ENCODE measurements at places on chromosomes 3 and 15.

GRCh38 chr15:78097667-78098066 is 5.3 kb downstream of the SH2D7 start:
- DNase-seq = no peak

- peak; percentile 89 for DNase-seq
These were observed 3.6 kb downstream of the BCL6 start for GRCh38 chr3:187741403-187742350.

GRCh38 chr3:183260167-183260904 is 7.3 kb downstream of the B3GNT5 start:
- no peak for DNase-seq

DNA sequence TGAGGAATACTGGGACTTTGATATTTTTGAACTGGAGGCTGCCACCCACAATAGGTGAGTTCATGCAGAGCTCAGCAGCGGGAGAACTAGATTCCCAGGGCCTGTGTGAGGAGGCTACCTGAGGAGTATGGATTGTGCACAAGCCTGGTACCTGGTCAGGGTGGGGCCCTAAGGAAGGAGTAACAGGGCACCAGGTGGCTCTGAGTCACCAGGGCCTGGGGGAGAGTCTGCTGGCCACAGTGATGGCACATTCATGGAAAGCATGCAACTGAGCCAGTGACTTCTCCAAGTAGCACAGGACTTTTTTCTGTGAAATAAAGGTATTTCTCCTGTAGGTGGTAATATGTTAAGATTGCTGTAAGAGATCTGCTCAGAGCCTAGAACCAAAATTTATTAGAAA is 134.4 kb downstream of the PDE8A start:
- no peak for DNase-seq

- no peak for DNase-seq
These were observed 88.5 kb upstream of the MYZAP start for GRCh38 chr15:57503051-57503702.

- no peak for DNase-seq
These were observed 5.1 kb downstream of the RCN2 start for GRCh38 chr15:76936671-76937070.

- DNase-seq = no peak
These were observed 209.6 kb upstream of the PLSCR5 start for GRCh38 chr3:146814601-146815315.

DNA sequence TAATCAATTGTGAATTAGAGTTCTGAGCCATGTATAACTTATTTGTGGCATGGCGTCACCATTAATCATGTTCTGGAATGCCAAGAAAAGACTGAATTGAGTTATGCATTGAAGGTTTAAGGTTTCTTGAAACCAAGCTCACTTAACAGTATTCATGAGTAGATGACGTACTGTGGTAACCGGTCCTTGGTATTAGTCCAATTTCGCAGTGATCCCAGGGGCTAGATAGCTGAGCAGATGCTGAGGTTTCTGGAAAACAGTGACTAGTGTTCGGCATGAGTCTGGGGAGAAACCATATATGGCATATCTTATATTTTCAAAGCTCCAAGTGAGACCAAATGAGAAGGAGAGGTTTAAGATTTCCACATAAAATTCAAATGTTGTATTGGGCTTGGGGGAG is 218.3 kb upstream of the LYSMD4 start:
- DNase-seq = no peak

DNA sequence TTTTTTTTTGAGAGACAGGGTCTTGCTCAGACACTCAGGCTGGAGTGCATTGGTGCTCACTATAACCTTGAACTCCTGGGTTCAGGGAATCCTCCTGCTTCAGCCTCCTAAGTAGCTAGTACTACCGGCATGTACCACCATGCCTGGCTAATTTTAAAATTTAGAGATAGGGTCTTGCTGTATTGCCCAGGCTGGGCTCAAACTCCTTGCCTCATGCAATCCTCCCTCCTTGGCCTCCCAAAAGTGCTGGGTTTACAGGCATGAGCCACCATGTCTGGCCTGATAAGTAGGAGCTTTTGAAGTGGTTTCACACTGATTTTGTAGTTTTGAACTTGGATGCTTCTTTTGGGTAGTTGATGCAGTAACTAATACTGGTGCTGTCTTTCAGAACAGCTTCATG is 7.8 kb downstream of the MAP2K1 start:
- DNase-seq = no peak

DNA sequence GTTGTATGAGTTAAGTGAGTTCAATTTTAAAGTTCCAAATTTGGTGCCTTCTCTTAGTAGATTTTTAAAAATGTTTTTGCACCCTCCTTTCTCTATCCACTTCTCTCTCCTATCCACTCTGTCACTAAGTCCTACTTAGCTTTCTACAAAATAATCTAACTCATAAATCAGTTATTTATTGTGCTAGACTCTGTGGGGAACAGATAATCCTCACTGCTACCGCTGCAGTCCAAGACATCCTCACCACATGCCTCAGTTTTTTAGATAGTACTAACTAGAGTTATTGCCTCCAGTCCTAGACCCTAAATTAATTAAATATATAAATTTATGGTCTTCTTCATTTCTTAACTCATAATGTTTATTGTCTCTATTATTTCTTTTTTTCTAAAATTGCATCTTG is 576.3 kb downstream of the GRM7 start:
- no peak for DNase-seq

DNA sequence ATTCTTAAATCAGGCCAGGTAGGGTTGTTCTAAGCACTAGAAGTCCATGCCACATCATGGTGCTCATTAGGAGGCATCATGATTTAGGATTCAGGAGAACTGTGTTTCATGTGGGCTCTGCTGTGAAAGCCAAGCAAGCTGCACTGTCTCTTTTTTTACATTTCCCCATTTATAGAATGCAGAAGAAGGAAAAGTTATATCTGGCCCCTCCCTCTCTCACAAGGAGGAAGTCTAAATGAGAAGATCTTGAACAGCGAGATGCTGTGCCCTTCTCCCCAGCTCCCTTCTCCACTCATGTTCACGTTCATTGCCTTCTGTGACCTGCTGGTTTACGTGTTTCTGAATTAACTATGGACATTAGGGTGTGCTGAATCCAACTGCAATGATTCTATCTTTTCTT is 178.5 kb upstream of the RASGRP1 start:
- no peak for DNase-seq

DNA sequence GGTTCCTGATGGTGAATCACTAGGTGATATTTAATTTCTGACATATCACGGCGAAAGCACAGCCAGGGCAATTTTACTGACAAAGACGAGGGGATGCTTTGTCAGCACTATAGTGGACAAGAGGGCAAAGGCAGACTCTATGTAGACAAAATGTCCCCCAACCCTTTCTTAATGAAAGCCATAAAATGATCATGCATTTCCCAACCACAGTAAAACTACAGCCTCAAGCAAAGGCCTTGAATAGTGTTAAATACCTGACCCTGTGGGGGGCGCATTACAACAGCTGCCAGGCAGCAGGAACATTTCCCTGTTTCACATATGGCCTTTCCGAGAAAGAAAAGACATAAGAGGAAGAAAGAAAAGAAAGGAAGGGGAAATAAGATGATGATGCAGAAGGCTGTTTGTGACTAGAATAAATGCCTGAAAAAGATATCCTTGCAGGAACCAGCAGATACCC is 49.5 kb downstream of the GLDN start:
- no peak for DNase-seq

- no peak for DNase-seq
These were observed 138.5 kb upstream of the IQSEC1 start for GRCh38 chr3:13211605-13212210.

GRCh38 chr15:86879250-86880229 is 799.9 kb downstream of the AGBL1 start:
- peak; percentile 78 for DNase-seq

GRCh38 chr15:70269311-70269911 is 171.7 kb upstream of the TLE3 start:
- DNase-seq = no peak

DNA sequence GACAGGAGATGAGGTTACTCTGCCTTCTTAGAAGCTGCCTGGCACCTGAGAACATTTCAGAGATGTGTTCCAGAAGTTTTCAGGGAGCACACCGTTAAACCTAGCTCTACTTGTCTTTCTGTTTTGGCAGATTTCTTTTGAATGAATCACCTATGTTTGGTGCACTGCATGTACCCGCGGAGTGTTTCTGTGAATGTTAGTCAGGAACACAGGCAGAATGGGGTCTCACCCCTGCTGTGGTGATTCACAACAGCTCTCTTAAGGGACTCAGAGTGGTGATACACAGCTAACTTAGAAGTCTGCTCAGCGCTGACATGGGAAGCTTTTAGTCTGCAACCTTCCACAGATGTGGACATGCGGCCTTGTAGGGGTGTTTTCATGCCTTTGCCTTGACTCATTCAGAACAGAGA is 24.0 kb downstream of the TSEN2 start:
- DNase-seq = no peak

- DNase-seq = no peak
These were observed 37.9 kb downstream of the LIPC start for GRCh38 chr15:58469432-58470353.

DNA sequence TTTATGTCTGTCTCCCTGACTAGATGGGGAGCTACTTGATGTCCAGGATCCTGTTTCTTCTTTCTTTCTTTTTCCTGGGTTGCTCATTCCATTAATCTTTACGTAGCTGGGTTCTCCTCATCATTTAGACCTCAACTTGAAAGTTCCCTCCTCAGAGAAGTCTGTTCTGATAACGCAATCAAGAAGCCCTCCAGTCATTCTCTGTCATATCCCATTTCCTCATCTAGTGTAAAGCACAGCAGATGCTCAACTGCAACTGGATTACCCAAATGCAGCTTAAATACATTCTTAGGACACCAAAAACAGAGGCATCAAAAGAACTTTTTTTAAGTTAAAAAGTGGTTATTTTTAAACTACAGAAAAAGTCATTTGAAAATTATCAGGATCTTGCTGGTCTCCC is 51.7 kb upstream of the ST3GAL6 start:
- DNase-seq = no peak

DNA sequence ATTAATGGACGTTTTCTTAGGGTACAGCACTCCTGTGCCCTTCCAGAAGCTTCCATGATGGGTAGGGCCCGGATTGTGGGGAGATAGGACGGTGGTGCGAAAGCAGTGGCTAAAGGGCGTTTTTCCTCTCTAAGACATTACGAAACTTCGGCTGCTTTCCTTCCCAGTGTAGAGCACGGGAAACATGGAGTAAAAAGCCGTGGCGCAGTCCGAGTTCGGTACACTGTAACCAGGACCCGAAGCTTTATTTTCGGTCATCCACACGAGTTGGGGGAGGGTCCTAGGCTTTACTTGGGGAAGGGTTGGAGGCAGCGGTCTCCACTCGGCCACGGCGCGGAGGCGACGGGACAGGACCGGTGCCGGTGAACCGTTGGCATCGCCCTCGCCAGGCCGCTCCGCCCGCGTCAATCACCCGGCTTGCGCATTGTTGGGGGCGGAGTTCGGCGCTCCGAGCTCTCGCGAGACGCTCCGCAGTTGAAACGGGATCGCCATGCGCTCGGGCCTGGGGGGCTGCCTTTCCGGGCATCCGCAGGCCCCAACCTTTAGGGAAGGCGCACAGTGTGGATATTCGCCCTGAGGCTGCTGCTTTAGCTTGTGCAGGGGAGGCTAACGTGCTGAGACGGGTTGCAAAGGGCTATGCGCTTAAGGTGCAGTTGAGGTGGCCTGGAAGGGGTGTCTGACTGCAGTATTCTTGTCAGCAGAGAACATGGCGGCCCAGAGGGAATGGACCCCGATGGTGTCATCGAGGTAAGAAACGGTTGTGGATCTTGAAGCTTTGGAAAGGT is 546 bp downstream of the EIF4A2 start:
- DNase-seq = peak; percentile 93

GRCh38 chr3:53328746-53329145 is 18.6 kb downstream of the DCP1A start:
- no peak for DNase-seq

DNA sequence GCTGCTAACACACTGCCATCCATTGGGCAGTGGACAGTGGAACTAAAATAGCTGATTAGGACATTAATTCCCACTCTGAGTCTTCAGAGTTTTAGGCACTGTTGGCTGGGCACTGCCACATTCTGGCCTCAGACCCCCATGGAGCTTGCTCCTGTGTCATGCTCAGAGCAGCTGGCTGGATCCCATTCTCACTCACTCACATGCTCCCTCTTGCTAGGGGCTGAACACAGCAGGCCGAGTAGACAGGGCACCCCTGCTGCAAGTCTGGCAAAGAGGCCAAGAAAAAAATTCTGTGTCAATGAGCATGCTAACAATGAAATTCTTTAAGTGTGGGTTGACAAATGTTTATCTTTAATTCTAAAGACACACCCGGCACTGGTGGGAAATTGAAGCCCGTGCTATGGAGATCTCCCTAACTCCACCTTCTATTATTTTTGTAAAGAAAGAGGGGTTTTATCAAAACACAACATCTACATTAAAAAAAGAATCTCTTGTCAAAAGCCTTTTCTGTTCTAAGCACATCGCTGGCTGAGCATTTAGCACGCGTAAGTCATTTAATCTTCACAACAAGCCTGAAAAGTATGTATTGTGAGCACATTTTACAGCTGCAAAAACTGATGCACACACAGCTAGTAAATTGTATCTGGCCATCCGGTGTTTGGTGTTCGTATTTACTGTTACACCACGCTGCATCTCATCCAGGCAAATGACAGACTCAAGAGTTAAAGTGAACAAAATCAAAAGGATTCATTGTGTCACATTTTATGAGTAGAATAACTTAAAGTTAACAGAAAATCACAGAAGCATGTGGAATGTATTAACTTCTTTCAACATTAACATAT is 362.1 kb downstream of the PLOD2 start:
- no peak for DNase-seq

- peak; percentile 63 for DNase-seq
These were observed 37.9 kb downstream of the PSTPIP1 start for GRCh38 chr15:77032647-77033416.

- DNase-seq = peak; percentile 15
These were observed 40.8 kb downstream of the NOX5 start for GRCh38 chr15:69055251-69055650.

DNA sequence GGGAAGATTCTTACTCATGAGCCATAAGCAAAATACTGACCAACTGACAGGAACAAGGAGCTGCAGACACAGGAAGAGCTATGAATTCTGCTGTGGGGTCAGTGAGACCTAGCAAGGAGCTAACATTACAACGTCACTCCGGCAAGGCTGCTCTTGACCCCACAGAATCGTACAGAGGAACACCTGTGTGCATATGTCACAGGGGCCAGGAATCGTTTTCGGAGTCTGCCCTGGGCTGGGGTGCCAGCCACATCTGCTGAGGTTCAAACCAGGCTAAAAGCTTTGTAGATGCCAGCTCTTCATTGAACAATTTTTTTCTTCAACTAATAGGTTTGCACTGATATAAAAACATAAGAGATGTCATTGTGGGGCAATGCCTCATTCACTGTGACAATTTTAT is 82.6 kb downstream of the LRRK1 start:
- DNase-seq = no peak

GRCh38 chr3:153448151-153448829 is 286.3 kb downstream of the RAP2B start:
- no peak for DNase-seq

Measured in cardiac septum (tissue), 1 donor.